ENCODE measurements at places on chromosomes 3 and 15. TPM values are rescaled to one million over a fixed set of nuclear protein-coding genes. Genes with fewer than 3 reads are reported as not detected.

NR2E3 gene
- 0.05 TPM for polyA plus RNA-seq

ST8SIA2 gene
- 0.23 TPM for polyA plus RNA-seq

IMPDH2 gene
- polyA plus RNA-seq: 34.7 TPM

IL20RB gene
- polyA plus RNA-seq: 0.57 TPM

NRG4 gene
- polyA plus RNA-seq: not detected

NAALADL2 gene
- 1.3 TPM for polyA plus RNA-seq

NEK10 gene
- polyA plus RNA-seq: 3.1 TPM

AGBL1 gene
- not detected for polyA plus RNA-seq

GUCA1C gene
- not detected for polyA plus RNA-seq

LMAN1L gene
- polyA plus RNA-seq: 84.7 TPM

All from right cardiac atrium (tissue), 5 donors.